ENCODE measurements at places on chromosomes 11 and 22.

DNA sequence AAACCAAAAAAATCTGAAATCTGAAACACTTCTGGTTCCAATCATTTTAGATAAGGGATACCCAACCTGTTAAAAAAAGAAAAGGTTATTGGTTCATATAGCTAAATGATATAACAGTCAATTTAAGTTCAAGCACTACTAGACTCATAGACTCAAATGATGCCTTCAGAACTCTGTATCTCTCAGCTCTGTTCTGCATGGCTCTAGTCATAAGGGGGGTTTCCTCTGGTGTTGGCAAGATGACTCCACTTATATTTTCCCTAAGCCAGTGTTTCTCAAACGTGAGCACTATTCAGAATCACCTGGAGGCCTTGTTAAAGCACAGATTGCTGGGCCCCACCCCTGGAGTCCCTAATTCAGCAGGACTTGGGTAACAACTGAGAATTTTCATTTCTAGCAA is 11.5 kb upstream of the RRAS2 start:
- DNase-seq, result no peak

- no peak for DNase-seq
Observed at GRCh38 chr11:116427337-116427902, 345.4 kb downstream of the BUD13 start.

DNA sequence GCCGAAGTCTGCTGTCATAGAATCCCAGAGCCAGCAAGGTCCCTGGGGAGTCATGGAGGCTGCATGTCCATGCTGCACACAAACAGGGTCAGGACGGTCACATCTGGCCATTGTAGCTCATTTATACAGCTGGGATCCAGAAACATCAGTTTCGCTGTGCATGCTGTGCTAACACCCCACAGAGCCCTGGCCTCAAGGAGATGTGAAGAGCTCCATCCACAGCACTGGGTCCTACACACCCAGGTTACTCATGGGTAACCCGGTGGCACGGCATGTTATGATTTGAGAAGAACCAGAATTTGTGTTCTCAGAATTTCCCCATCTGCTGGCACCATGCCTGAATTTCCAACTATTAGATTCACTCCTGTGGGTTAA is 146.3 kb upstream of the ARHGAP20 start:
- DNase-seq, result no peak

DNA sequence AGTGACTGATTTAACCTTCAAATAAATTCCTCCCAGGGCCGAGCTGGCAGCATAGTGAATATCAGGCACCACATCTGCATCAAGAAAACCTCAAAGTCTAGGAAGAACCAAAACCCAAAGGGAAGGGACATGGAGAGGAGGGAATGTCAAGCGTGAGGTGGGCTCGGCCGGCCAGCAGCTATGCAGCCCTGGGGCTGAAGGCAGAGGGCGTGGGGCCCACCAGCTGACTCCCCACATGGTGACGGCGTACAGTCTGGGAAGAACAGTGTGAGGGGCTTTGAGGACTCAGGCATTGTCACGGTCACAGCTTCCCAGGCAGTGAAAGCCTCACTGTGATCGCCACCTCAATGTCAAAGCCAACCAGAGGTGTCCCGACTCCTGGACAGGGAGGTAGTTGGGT is 412.5 kb downstream of the SHANK2 start:
- DNase-seq, result no peak

- DNase-seq, result peak; percentile 93
Observed at GRCh38 chr11:68257477-68258362, 14.1 kb downstream of the C11orf24 start.

DNA sequence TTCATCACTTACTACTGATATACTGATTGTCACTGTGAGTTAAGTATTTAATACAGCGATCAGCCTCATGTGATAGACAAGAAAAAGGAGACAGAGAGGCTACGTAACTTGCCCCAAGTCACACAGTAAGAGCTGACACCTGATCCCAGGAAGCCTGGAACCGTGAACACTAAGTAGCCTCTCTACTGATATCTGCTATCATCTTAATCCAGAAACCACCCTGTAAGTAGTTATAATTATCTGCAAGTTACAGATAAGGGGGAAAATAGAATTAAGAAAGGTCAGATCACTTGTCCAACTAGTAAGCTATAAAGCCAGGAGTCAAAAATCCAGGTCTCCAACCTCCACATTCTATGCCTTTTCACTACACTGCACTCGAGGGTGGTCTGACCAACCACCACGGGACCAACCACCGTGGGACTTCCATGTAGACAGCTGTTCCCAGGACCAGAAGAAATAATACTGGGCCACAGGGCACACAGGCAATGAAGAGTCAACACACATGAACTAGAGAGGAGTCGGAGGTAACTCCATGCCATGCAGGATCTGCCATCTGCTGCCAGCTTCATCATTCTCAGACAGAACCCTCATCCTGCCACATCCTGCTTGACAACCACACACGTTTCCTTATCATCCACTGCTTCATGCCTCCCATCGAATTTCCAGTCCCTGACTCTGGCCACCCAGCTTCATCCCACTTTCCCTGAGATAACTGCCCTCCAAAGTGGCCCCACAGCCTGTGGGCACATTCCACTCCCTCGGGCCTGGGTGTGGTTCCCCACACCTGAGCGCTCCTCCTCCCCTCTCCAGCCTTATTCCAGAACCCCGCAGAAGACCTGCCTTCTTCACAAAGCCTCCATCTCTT is 58.6 kb downstream of the MICAL3 start:
- no peak for DNase-seq

GRCh38 chr11:75925785-75926164 is 110.8 kb downstream of the UVRAG start:
- no peak for DNase-seq

GRCh38 chr11:5151713-5152153 is 2.8 kb downstream of the OR52A1 start:
- DNase-seq, result no peak

DNA sequence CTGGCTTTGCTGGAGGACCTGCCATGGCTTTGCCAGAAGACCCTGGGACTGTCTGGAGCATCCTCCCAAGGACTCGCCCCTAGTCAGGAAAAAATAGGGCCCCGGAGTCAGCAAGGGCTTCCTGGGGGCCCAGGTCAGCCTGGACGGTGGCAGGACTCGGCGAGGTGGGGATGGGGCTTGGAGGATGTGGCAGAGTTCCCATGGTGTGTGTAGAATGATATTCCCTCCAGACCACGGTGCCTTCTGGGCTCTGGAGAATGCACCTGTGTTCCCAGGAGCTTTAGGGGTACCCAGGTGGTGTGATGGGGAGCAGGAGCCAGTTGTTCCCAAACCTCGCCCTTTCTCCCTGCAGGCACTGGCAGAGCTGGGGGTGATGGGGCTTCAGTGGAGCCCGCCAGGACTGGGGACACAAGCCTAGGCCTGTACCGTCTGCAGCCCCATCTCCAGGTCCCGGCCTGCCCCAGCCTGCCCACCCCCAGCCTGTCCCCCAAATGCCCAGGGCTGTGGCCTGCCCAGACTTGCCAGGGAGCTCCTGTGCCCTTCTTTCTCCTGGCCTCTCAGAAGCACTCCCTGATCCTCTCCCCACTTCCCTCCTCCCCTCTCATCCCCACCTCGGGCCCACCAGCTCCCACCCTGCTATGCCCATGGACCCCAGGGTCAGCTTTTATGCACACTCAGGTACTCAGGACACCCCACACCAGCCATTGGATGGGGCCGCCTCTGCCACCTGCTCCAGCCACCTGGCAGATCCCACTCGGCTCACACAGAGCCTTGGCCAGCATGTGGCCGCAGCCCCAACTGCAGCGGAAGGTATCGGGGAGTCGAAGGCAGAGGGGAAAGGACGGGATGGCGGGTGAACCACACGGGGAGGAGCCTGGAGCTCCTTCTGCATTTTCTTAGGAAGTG is 82.1 kb downstream of the CDKN1C start:
- DNase-seq, result no peak

- DNase-seq, result no peak
Observed at GRCh38 chr22:30752771-30753170, 58.1 kb downstream of the OSBP2 start.
